ENCODE measurements at places on chromosomes 2 and 18.

DNA sequence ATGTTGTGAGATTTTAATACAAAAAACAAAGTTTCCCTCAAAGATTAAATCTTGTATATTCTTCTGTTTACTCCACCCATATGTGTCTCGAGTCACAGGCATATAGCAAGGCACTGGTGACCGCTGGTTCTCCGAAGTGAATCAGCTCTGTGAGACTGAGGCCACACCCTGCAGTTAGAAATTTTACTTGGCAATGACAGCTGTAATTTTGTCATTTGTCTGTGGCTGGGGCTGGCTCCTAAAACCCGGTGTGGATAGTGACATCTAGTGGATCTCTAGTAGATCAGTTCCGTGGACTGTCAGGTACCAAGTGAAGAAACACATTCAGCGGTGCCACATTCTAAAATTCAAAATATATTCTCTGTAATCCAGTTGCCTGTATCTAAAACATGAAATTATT, 278.0 kb downstream of the NEDD4L start:
- DNase-seq = peak; percentile 16

DNA sequence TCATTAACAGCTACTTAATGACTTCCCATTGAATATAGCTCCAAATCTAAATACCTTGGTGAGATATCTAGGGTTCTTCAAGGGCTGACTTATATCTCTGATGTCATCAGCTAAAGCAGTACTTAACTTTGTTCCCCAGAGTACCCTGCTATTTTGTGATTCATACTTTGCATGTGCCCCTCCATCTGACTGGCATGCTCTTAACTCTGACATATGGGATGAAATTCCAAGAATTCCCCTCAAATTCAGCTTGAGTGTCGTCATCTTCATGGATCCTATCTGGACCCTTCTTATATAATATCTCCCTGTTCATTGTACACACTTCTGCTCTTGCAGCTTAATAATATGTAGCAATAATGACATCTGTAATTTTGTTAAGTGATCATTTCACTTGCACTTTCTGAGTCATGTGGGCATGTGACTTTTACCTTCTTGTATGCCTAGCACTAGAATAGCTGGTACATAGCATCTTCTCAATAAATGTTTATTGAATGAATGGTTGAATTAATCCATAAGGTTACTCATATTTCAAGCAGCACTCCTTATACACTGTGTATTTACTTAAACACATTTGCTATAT, 172.9 kb downstream of the WDR7 start:
- no peak for DNase-seq

DNA sequence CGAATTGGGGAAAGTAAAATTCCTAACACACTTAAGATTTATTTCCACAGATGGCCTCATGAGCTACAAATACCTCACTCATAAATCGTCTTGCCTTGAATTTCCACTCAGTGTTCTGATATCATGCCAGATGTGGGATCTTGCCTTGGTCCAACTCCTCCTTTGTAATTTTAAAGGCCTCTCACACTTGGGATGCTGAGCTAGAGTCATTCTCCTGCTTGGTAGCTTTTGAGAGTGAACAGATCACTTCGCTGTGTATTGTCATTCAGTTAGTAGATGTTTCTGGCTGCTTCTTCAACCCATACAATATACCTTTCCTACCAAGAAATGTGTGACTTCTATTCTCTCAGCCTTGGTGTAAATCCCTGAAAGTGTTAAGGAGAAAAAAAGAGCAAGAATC, 309.2 kb downstream of the NRXN1 start:
- no peak for DNase-seq

- DNase-seq = no peak
Observed at GRCh38 chr2:171201271-171201670, 40.6 kb upstream of the TLK1 start.

GRCh38 chr2:223725494-223725893, 111.9 kb downstream of the AP1S3 start:
- DNase-seq = no peak

GRCh38 chr2:232028631-232029030, 67.1 kb downstream of the DIS3L2 start:
- no peak for DNase-seq
